Activated naive CD4-positive, alpha-beta T cell treated with anti-CD3 and anti-CD28 coated beads for 36 hours (primary cell): ENCODE measurements at places on chromosomes 4 and X.

DNA sequence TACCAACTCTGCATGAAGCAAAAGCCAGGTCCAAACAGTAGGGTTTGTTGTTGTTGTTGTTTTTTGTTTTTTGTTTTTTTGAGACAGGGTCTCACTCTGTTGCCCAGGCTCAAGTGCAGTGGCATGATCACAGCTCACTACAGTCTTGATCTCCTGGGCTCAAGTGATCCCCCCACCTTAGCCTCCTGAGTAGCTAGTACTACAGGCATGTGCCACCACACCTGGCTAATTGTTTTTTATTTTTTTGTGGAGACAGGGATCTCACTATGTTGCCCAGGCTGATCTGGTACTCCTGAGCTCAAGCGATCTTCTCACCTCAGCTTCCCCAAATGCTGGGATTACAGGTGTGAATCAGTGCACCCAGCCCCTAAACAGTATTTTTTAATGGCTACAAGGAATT, 6.2 kb downstream of the S100P start:
- DNase-seq, result no peak

- DNase-seq, result no peak
Observed at GRCh38 chr4:101288365-101289145, 58.8 kb downstream of the PPP3CA start.

- DNase-seq, result no peak
Observed at GRCh38 chr4:110678517-110679227, 55.8 kb upstream of the PITX2 start.

GRCh38 chrX:47384502-47384901, 14.1 kb downstream of the ZNF157 start:
- DNase-seq, result peak; percentile 79

DNA sequence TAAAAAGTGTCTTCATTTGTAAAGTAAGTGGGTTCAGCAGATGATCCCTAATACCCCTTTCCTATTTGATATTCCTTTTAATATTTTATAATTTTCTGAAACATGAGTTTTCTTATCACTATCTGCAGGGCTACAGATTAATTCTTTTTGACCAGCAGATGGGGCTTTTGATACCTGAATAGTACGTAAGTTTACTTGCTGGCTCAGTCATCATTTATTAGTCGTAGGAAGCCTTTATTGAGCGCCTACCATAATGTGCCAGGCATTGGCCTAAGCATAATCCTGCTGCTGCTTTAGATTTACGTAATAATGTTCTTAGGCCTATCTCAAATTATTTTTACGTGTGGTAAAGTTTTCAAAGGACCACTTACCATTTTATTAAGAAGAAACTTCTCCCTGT, 33.1 kb downstream of the OSTC start:
- DNase-seq, result no peak

DNA sequence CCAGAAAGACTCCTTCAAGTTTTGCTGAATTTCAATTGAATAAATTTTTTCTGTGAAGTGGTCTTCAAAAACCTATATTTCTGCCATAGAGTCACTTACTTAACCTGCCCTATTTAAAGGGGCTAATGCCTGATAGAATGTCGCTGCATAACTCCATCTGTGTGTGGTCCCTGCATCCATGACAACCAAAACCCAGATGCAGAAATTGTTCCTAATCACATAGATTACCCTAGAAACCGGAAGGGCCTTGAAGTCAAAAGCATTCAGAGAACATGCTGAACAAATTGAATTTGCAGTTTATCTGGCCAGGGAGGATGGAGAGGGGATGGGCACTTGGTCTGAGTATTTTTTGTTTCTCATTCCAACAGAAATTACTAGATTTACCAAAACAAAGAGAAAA, 1.5 kb upstream of the PARM1 start:
- DNase-seq, result no peak

GRCh38 chr4:18645351-18645750, 623.8 kb upstream of the LCORL start:
- no peak for DNase-seq

DNA sequence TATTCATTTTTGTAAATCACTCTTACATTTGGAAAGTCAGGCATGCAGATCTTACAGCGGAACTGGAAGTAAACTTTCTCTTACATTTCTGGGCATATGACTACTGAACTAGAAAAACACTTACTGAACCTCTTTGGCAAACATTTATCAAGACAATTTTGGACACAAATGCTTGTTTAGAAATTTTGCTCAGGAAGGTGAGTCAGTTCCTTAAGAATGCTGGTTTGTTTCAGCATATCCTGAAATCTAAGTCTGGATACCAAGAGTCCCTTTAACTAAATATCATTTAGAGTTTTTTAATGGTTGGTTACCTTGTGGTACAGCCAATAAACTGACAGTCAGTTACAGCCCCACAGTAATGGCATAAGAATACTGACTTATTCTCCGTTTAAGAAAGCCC, 15.0 kb downstream of the SHISA3 start:
- no peak for DNase-seq
